ENCODE measurements at places on chromosomes 2 and 18.

DNA sequence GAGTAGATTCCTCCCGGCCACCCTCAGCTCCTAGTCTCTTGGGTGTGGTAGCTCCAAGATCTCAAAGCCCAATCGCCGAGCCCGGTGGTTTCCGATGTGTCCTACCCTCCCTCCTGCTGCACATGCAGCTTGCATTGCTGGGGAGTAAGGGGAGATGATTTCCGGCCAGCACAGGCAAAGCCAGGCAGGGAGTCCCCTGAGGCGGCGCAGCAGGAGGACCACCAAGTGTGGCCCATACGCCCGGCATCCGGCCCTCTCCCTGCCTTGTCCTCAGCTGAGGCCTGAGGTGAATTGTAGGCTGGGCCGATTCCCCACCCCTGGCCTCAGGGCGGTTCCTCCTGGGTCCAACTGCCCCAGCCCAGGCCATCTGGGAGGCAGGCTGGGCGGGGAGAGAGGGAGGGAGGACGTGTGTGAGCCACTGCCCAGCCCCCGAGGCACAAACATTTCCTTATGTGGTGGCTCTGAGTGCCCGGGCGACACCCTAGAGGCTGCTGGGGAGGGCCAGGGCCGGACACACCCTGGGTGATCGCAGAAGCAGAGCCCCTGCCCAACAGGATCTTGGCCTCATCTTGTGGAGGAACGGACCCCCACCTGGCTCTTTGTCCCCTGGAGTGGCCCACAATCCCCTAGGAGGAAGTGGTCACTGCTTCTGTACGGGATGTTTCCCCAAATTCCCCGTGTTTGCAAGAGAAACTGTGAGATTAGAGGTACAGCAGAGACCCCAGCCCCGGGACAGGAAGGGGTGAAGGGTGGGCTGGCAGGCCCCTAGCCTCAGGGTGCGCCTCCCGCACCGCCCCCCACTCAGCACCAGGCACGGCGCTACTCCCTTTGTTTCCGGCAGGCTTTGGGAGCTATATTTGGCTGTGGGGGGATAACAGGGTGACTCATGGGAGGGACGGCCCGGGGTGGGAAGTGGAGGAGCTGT is 41.9 kb upstream of the PTMA start:
- DNase-seq, result no peak

- no peak for DNase-seq
Measured at GRCh38 chr2:234191819-234192407, 141.4 kb downstream of the SPP2 start.

DNA sequence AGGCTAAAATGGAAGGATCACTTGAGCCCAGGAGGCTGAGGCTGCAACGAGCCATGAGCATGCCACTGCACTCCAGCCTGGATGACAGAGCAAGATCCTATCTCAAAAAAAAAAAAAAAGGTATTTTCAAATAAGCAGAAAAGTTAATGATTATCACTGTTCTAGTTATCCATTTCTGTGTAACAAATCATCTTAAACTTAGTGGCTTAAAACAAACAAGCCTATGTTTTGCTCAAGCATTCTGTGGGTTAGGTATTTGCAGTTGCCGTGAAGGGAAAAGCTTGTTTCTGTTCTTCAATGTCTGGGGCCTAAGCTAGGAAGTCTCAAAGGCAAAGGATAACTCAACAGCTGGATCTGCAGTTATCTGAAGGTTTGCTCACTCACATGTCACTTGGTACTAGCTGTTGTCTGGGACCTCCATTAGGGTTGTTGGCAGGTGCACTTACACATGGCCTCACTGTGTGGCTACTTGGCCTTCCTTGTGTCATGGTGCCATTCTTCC is 14.1 kb downstream of the MFF start:
- DNase-seq, result no peak

DNA sequence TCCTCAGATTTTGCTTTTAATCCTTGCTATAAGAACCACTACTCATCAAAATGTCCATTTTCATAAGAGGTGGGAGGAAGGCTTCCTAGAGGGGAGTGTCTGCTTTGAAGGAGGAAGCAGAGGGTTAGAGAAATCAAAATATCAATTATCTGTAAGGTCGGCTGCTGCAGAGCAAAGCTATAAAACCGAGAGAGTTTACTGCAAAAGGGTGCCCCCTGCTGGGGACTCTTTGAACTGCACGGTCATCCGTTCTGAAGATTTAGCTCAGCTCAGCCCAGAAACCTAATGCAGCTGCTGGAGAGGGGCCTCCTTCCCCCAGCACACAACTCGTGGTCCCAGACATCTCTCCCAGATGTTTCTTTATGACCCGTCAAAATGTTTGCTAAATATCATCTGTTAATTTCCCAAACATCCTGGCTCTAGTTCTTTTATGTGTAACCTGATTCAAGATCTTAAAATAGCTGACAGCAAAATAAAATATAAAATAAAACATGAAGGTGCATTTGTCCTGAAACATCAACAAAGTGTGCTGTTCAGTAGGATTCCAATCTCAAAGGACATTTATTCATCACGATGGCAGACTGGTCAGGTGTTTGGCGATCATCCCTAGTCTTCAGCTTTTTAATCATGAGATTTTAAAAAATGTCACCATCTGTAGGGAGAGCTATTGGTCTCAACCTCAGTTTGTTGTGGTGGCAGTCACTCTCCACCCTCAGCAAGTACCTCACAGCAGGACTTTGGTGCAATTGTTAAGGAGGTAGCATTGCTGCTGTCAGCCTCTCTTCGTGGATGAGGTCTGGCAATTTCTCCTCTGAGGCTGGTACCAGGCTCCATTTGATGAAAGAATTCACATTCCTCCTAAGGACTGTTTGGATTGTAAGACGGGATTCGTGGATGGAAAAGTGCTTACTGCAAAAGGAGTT is 185.9 kb downstream of the MTX2 start:
- peak; percentile 65 for DNase-seq

DNA sequence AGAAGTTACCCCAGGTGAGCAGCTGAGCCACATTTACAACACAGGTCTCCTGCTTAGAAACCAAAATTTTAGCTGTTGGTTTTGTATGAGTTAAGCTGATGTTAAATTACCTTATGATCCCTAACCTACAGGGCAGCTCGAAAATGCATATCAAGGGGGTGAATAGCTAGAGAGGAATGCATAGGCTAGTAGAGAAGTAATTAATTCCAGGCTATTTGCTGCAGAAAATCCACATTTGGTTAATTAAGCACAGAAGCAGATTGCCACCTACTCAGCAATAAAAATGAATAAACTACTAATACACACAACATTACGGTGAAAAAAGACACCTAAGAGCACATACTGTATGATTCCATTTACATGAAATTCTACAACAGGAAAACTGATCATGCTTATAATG is 91.4 kb downstream of the OSBPL1A start:
- no peak for DNase-seq

- DNase-seq, result no peak
Measured at GRCh38 chr2:135701442-135701841, 40.2 kb upstream of the UBXN4 start.

DNA sequence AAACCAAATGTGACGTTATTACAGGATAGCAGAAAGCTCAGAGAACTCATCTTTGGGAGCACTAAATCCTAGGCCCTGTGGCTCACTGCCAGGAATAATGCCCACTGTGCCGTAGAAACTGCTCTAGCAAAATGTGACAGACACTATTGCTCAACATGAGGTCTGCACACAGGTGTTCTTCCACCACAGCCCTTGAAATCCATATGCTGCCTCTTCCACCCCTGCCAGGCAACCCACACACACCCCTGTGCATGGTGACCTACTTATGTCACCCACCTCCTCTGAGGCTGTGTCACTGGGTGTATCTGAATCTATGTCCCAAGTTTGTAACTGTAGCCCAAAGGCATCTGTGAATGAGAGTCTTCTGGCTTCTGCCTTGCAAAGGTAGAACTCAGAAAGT is 66.1 kb upstream of the MBOAT2 start:
- DNase-seq, result no peak

DNA sequence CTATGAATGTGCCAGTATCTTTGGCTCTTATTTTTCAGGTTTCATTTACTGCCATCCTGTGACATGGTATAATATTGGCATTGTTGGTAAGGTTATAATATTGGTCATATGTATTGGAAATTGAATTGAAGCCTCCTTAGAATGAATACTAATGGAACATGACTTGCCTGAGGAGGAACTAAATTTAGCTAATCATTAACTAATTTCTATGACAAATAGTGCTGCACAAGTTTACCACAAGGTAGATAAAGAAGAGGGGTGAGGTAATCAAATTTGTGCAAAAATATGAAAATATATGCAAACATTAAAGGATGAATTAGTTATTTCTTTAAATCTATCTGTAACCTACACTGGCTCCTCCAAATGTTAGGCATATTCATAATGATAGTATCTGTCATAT is 43.2 kb upstream of the ORC2 start:
- DNase-seq, result no peak

DNA sequence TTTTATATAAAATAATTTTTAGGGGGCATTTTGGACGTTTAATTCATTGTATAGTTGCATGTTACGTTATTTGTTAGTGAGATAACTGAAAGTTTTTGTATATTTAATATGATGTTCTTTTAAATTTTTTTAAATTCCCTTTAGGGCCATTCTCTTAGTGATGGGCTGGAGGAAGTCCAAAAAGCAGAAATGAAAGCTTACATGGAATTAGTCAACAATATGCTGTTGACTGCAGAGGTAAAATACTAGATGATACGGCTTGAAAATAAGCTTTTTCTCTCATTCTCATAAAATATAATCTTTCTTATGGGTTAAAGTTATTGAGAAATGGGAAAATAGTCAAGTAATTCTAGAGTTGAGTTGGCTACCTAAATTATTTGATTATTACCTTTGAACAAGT is 58.9 kb downstream of the MTX2 start:
- no peak for DNase-seq

GRCh38 chr18:67483237-67483636 is 33.3 kb downstream of the DSEL start:
- no peak for DNase-seq

DNA sequence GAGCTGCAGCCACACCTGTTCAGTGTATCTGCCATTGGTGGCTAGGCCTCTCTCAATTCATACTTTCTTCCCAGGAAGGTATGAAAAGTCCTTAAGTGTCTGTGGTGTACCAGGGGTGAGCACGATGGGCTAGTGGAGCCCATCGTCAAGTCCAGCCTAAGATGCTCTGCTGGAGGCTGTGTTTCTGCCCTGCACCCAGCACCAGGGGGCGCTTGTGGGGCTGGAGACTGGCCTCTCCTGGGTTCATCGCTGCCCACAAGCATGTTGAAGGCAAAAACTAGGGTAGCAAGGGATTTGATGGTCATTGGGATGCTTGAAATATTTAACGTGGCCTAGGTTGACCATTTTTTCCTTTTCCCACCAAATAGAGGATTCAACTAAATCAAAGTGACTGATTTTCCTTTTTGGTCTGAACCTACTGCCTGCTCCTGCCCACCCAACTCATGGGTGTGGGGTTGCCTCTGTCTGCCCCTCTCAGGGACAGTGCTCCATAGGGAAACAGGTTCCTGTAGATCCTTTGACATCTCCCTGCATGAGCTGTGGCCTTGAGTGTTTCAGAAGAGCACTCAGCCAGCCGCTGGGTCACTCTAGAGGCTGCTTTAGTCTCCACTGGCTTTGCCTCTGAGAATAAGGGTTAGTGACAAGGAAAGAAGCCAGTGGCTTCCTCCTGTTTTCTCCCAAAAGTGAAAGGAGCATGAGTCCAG is 59.0 kb downstream of the TPGS2 start:
- DNase-seq, result no peak

- no peak for DNase-seq
Measured at GRCh38 chr2:106736221-106736620, 149.7 kb downstream of the ST6GAL2 start.

DNA sequence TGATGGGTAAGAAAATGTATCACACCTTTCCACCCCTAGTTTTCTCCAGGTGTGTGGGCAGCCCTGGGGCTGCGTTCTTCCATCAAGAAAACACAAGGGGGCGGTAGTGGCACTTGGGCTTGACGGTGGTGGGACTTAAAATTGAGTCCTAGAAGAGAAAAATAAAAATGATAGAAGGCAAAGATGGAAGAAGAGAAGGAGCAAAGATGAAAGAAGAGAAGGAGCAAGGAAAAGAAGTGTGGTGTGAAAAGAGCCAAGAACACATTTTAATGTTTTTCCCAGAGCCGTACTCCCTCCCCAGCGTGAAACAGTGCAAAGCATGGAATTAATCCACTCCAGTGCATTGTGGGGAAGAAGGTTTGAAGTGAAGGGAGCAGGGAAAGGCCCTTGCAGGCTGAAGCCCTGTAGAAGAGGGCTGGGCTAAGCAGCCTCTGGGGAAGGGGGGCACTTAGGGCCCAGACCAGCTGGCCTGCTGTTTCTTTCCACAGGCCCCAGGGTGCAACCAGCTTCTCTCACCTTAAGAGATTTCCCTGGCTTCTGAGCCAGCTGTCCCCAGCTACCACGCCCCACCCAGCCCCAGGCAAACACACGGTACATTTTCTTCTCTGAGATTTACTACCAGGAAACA is 256.8 kb downstream of the RNF152 start:
- DNase-seq, result peak; percentile 19

DNA sequence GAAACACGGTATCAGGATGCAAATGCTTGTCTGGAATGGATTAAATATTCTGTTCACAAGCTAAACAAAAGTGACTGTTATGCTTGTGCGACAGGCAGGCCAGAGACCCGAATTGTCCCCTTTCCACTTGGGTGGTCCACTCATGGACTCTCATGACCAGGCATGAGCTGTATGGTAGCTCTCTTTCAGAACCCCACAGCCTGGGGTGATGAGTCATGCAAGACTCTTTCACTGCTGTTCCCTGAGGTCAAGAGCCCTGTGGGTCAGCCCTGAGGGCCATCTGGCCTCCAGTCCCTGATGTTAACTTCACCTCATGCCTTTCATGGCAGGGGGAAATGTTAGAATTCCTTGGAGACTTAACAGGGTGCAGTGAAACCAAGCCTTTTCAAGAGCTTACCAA is 13.7 kb upstream of the SAP130 start:
- DNase-seq, result no peak

DNA sequence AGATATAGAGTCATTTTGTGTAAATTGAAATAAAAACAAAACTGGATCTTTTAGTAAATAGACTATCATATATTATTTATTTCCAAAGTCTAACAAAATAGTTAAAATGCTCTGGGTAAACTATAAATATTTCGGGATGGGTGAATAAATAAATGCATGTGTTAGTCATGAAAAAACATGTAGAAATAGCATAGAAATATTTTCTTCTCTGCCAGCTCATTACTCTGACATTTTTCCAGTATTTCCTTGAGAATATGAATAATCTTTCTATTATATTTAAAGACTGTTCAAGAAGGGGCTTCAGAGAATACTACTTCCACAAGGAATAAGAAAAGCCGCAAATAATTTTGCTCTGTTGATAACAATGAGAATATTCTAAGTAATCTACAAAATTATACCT is 880.4 kb downstream of the TRIB2 start:
- DNase-seq, result no peak

DNA sequence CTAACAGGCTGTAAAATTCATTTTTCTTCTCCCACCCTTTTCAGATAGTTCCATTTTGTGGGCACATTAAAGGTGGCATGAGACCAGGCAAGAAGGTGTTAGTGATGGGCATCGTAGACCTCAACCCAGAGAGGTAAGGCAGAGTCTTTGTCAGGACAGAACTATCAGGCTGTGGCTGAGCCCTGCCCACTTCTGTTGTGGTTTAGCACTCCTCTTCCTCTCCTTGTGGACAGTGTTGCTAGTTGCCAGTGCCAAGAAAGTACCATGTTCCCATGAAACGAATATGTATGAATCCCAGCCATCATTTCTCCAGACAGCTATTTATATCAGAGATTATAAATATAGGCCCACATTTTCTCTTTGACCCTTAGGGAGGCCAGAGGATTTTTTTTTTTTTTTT is 1.6 kb downstream of the LGALSL start:
- no peak for DNase-seq

GRCh38 chr2:17588031-17588430 is 47.5 kb downstream of the VSNL1 start:
- no peak for DNase-seq

All from activated naive CD8-positive, alpha-beta T cell treated with anti-CD3 and anti-CD28 coated beads for 36 hours (primary cell).